ENCODE measurements at places on chromosomes 3 and 15.

- DNase-seq, result no peak
Measured at GRCh38 chr3:73490453-73491286, 134.1 kb downstream of the PDZRN3 start.

- no peak for DNase-seq
Measured at GRCh38 chr3:58434168-58434504, 504 bp upstream of the PDHB start.

GRCh38 chr3:85360742-85361387 is 402.1 kb downstream of the CADM2 start:
- no peak for DNase-seq

- DNase-seq, result no peak
Measured at GRCh38 chr15:46681901-46682300, 1035.4 kb upstream of the SEMA6D start.

DNA sequence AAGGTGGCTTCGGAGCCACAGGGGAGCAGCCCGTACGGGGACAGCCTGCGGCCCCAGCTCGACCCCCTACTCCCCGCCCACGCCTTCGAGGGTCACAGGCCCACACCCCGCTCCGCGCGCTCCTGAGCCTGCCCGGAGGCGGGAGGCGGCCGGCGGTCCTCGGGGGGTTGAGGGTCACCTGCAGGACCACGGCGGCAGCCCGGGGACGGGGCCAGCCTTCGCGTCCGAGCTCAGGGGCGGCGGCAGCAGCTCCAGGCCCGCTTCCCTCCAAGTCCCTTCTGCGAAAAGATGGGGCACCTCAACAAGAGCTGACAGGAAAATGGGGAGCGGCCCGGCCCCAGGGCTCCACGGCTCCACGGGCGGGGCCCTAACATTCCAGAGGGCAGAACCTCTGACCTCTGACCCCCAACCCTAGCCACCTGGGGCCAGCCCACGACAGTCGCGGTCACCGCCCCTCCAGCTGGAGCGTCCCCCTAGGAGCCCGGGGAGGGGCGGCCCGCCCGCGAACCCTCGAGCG is 428 bp downstream of the LYSMD4 start:
- DNase-seq, result no peak

DNA sequence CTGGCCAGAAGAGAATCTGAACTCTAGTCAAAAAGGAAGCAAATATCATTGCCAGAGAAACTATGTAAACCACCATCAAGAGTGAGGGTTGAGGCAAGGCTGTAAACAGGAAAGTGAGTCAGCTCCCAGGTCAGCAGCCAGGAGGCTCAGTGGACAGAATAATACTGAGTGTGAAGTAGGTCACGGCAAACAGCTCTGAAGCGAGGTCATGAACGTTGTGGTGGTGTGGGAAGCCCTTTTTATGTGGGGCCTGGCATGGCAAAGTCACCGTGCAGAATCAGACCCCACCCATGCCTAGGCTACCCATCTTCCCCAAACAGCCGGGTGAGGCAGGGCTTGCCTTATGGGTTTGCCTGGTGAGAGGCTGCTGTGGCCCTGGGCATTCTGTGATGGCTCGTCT is 43.9 kb downstream of the THBS1 start:
- DNase-seq, result no peak

- no peak for DNase-seq
Measured at GRCh38 chr15:96123028-96123400, 207.5 kb upstream of the NR2F2 start.

DNA sequence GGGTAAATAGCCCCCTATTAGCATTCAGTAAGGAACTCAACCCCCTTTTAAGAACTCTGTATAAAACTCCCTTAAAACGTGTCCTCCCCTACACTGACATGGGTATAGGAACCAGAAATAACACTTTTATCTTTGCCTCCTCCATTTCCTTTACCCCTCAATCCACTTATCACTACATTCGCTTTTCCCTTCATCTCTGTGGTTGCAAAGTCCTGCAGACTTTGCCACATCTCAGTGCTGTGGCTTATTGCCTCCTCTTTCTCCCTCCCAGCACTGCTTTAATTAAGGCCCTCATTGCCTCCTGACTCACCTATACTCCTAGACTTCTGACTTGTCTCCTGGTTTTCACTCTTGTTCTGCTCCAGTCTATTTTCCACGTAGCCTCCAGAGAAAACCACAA is 94.3 kb upstream of the GADL1 start:
- no peak for DNase-seq

GRCh38 chr15:77107068-77107467 is 36.2 kb upstream of the TSPAN3 start:
- DNase-seq, result no peak

GRCh38 chr15:74403991-74404563 is 29.7 kb downstream of the SEMA7A start:
- peak; percentile 82 for DNase-seq

DNA sequence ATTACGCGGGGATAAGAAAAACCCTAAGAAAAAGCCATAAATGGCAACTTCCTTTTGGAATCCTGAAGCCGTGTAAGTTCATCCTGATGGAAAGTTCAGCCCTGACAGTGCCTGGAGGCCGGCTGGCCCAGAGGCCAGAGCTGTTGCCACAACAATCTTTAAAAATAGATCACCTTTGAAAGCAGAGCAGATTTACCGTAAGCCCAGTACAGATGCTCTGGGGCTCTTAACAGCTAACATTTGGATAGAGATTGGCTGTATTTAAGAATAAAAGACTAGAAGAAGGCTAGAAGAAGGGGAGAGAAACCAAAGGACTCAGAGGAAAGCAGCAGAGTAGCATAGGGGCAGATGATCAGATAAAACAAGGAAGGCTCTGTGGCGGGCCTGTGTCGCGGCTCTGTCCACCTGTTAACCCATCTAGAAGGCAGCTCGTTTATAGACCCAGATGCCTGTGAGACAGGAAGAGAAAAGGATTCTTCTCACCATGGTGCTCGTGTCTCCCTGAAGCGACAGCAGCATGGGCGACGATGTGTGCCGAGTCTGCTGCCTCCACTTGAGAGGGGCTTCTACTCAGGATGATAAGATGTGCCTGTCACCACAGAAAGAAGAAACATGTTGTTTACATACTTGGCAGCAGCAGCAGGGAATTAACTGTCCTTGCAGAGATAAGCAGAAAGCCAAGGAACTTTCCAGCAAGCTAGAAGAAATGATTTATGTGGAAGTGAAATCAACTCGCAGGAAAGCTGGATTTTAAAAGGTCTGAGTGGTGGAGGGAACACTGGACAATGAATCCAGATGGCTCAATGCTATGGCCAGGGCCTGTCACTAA is 69.9 kb downstream of the SYNM start:
- no peak for DNase-seq

GRCh38 chr15:46441294-46442062 is 806.6 kb downstream of the SQOR start:
- DNase-seq, result no peak

- DNase-seq, result no peak
Measured at GRCh38 chr3:168475704-168476103, 380.0 kb upstream of the GOLIM4 start.

DNA sequence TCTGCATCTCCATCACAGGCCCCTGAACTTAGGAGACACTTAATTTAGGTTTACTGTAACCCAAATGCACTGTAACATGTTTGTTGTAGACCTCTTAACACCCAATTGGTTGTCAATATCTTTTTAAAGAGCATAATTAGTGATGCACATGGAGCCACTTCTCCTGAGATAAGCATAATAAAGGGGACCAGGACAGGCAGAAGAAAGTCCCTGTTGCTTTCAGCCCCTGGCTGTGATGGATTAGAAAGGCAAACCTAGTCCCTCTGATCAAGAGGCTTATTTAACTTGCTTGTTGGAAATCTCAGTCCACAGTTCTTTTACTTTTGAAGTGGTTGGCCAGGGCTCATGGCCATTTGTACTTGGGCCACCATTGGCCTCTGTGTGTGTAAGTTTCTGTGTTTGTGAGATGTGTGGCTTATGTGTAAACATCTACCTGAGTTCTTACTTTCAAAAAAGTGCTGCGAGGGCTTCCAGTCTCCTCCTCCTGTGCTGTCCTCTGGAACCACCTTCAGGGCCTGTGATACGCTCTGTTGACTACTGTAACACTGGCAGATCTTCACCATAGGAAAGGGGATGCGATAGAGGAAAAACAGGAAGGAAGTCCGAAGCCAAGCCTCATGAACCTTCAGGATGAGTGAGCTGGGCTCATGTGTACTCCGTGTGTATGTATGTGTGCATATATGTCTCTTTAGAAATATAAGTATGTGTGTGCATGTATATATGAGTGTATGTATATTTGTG is 136.2 kb downstream of the EPHB1 start:
- DNase-seq, result no peak

- no peak for DNase-seq
Measured at GRCh38 chr3:27577504-27577903, 93.3 kb upstream of the SLC4A7 start.

DNA sequence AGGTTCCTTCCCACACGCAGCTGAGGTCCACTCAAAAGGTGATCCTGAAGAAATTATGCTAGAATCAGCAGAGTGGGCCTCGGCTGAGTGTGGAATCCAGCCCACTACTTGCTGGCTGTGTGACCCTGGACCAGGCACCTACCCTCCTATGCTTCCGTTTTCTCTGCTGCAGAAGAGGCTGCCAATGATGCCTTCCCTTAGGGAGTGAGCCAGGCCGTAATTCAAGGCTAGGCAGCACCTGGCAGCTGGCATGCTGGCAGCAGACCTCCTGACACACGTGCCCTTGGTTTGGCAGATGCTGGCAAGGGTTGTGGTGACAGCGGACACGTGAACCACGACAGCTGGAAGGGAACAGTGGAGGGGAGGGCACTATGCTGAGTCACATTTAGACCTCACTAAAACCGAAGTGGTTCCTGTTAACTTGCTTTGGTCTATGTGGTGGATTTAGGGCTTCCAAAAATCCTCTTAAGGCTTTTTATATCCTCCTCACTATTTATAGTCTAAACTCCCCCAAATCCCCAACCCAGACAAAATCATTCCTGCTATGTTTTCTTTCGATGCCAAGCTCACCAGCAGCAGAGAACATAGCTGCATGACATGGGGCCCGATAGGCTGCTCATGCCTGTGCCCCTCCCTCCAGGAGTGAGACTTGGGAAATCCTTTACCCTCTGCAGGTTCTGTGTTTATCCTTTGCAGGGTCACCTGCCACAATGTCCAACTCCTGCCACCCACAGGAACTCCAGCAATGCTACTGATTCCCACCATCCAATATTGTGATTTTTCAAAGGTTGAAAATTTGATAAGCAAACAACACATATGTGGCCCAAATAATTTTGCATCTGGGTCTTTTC is 10.6 kb upstream of the PCSK6 start:
- no peak for DNase-seq

GRCh38 chr3:154122912-154123559 is 1.8 kb downstream of the ARHGEF26 start:
- DNase-seq, result no peak

DNA sequence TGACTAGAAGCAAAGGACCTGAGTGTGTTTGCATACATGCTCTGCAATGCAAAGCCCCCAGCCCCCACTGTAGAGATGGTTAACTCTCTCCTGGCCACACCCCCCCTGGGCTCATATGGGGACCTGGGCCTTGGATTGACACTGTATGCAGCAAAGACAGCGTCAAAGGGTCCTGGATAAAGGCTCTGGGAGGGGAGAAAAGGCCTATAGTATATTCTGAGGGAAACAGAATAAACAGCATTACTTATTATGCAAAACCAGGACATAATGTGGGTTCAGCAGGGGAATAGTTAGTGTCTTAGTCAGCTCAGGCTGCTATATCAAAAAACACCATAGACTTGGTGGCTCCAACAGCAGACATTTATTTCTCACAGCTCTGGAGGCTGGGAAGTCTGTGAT is 158.7 kb downstream of the APBA2 start:
- DNase-seq, result no peak

DNA sequence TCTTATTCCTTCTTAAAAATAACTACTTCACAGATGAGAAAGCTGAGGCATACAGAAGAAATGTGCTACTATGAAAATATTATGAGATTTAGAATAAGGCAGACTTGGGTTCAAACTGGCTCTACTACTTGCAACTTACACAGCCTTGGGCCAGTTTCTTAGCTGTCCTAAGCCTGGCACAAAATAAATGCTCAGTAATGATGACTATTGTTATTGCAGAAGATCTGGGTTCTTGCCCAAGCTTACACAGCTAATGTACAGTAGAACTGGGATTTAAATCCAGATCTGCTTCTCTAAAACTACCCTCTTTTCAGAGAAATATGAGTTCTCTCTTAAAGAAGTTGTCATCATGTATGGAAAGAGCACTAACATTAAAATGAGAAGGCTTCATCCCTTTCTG is 228.2 kb upstream of the TPRG1 start:
- no peak for DNase-seq

- no peak for DNase-seq
Measured at GRCh38 chr3:58023531-58023930, 15.3 kb downstream of the FLNB start.

DNA sequence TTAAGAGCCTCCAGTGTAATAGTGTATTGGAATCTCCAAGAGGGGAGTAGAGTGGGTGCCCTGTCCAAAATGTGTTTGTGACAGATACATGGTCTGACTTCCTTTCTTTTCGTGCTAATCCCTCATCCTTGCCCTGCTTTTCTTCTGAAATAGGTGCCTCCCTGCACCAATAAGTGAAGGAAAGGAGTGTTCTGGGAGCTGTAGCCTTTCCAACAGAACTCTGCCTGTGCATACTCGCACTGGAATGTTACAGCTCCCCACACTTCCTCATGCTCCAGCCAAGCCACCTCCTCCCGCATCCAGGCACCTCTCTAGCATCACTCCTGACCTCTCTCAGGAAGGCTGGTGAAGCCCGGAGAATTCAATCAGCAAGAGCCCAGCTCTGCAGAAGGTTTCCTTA is 478.0 kb downstream of the GABRG3 start:
- DNase-seq, result no peak

GRCh38 chr3:39343760-39344159 is 14.3 kb downstream of the CCR8 start:
- no peak for DNase-seq

GRCh38 chr15:42576776-42577175 is 1.4 kb downstream of the STARD9 start:
- DNase-seq, result no peak

DNA sequence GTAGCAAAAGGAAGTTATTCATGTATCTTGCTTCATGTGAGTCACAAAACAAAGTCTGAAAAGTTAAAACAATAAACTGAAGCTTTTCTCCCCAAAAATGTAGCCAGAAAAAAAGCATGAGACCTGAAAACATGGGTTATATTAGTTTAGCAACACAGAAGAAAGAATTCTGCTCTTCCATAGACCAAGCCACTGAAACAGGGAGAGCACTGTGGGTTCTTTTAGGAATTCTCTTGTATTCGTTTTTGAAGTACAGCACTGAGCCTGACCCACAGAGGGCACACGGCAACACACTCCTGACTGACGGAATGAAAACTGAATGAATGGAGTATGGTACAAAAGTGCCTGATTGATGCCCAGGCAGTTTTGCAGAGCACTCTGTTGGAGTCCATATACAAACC is 66.6 kb downstream of the TM4SF4 start:
- DNase-seq, result no peak

GRCh38 chr3:195072916-195073564 is 197.9 kb downstream of the XXYLT1 start:
- no peak for DNase-seq

- DNase-seq, result no peak
Measured at GRCh38 chr3:112376241-112376911, 43.4 kb downstream of the CD200 start.

- DNase-seq, result peak; percentile 36
Measured at GRCh38 chr3:159832024-159832423, 156.6 kb upstream of the IL12A start.
